ENCODE measurements at places on chromosomes 3 and 15. TPM values are rescaled to one million over a fixed set of nuclear protein-coding genes. Genes with fewer than 3 reads are reported as not detected.

Gene PPARG
- 0.49 TPM for polyA plus RNA-seq

DNA sequence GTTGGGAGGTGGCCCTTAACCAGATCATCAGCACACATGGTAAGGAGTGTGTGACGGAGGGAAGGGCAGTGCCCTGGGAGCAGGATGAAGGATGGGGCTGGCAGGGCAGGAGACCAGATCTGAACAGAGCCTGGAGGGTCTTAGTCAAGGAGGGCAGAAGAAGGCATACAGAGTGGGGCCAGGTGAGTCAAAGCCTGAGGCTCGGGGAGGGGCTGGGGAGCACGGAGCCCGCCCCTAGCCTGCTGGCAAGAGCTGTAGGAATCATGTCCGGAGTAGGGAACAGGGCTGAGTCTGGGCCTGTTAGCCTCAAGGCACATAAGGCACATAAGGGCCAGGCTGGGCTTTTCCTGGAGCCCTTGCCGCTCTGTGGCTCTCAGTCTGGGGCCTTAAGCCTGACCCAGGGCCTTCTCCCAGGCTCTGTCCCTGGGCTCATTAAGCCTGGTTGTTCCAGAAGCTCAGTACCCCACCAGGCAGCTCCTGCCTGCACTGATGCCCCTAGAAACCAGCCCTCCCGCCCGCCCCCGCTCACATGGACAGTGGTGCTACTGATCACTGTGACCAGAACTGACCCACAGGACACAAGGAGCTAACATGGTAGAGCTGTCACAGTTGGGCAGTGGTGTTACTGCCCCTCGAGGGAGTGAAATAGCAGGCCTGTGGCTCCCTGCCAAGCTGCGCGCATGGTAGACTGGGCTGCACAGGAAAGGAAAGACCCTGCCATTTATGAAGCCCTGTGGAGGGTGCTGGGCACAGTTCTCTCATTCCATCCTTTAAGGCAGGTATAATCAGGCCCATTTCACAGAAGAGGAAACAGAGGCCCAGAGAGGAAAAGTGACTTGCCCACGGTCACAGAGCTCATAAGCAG lies 14.6 kb downstream of the ISG20 start:
- DNase-seq, result no peak
- peaks cover 8% of the 10 kb centered on the region for H3K4me1 ChIP-seq
- H3K27me3 ChIP-seq, result no peaks in the 10 kb centered on the region

- H3K4me1 ChIP-seq, result no peaks in the 10 kb centered on the region
- H3K27me3 ChIP-seq, result no peaks in the 10 kb centered on the region
Observed at GRCh38 chr3:165817160-165817709, 20.0 kb downstream of the BCHE start.

Gene TRNT1
- 31.4 TPM for polyA plus RNA-seq

Gene LRRC58
- 12.9 TPM for polyA plus RNA-seq

Gene SV2B
- not detected for polyA plus RNA-seq

GRCh38 chr15:64029110-64029509 lies 17.2 kb downstream of the DAPK2 start:
- DNase-seq, result no peak
- peaks cover 13% of the 10 kb centered on the region for H3K4me1 ChIP-seq
- no peaks in the 10 kb centered on the region for H3K27me3 ChIP-seq
- H3K36me3 ChIP-seq, result no peaks in the 10 kb centered on the region
- no peak overlapping the region for H3K27ac ChIP-seq
- H3K4me3 ChIP-seq, result no peak overlapping the region

Gene GNAT1
- not detected for polyA plus RNA-seq

GRCh38 chr15:68439506-68439905 lies 7.5 kb upstream of the ITGA11 start:
- no peak for DNase-seq
- H3K4me1 ChIP-seq, result peaks cover 18% of the 10 kb centered on the region
- H3K27me3 ChIP-seq, result no peaks in the 10 kb centered on the region
- H3K27ac ChIP-seq, result no peak overlapping the region

Measured in GM23248 (cell line).